ENCODE measurements at places on chromosomes 11 and 22.

DNA sequence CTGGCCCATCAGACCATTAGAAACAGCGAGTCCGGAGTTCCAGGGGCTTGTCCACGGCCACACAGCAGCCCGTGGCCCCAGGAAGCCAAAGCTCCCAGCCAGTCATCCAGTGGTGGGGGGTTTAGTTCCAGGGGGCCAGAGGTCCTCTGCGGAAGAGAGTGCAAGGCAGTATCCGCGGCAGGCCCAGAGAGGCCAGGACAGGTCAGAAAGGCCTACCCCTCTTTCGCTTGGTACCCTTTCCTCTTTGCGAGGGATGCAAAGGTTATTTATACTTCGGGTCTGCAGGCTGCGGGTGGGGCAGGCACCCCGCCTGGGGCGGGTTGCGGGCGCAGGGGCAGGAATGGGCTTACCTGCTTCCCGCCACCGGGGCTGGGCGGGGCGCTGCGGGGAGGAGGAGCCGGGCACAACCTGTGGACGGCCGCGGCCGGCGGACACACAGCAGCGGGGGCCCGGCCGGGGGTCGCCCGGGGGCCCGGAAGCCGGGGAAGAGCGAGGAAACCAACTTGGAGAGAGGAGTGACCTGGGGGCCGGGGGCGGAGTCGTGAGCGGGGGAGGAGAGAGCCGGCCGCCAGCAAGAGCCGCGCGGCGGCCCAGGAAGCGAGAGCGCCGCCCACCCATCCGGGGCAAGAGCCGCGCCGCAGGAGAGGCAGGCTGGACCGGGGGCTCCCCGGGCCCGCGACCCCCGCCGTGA is at the start of gene SH3BP1:
Gene SH3BP1, plus strand, starts transcription at position 600 of the 691 bp plus-strand sequence. CDS start 119 bp downstream, outside the sequence.
- DNase-seq: peak; percentile 35

GRCh38 chr11:130703489-130704190 is 212.6 kb downstream of the SNX19 start:
- DNase-seq: no peak

GRCh38 chr11:18239655-18240054 is 3.1 kb upstream of the SAA4 start:
- no peak for DNase-seq

DNA sequence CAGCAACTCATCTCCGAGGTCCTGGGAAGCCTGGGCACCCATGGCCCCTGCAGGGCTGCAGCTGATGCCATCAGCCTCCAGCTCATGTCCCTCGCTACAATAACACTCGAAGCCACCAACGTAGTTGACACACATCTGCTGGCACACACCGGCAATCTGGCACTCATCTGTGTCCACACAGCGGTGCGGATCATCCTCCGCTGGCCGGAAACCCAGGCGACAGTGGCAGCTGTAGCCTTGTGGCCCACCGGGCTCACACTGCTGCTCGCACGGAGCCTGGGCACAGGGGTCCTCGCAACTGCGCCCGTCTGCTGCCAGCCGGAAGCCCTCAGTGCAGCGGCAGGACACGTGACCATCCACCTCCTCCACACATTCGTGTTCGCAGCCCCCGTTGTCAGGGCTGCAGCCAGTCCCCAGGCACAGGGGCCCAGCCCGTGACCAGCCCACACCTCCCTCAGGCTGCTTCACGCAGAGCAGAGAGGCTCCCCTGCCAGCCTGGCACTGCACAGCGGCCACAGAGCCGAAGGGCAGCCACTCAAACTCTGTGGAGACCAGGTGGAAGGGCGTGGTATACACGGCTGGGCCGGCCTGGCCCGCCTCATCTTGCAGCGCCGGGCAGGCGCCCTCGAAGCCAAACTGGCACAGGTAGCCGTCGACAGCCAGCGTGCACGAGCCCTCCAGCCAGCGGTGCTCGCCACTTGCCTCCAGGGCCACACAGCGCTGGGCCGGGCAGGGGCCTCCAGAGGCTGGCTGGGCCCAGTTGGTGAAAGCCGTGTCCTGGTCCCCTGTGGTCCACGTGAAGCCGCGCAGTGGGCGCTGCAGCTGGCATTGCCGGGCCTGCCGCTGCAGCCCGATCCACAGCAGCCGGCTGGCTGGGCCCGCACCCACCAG is 678 bp downstream of the CD248 start:
- no peak for DNase-seq

- no peak for DNase-seq
Measured at GRCh38 chr11:85843929-85844328, 11.3 kb upstream of the CCDC83 start.

- DNase-seq: no peak
Measured at GRCh38 chr11:46387919-46388618, 3.5 kb downstream of the CHRM4 start.

GRCh38 chr11:128214263-128214662 is 373.1 kb downstream of the ETS1 start:
- no peak for DNase-seq

DNA sequence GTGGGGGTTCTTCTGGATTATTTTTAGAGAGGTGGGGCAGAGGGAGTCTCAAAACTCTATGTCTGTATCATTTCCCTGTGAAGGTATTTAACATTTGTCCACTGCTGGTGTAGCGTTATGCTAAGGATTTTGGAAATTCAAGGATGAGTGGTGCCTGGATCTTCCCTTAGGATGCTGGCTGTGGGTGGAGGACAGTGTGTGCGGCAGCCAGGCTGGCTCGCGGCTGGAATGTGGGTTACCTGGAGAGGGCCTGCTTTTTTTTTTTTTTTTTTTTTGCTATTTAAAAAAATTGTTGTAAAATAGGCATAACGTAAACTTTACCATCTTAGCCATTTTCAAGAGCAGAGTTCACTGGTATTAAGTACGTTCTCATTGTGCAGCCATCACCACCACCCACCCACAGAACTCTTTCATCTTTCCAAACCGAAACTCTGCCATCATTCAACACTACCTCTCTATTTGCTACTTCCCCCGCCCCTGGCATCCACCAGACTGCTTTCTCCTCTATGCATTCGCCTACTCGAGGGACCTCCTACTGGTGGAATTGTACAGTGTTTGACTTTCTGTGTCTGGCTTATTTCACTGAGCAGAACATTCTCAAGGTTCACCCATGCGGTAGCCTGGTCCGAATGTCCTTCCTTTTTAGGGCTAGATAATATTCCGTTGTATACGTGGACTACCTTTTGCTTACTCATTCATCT is 67.1 kb downstream of the PARVB start:
- no peak for DNase-seq

DNA sequence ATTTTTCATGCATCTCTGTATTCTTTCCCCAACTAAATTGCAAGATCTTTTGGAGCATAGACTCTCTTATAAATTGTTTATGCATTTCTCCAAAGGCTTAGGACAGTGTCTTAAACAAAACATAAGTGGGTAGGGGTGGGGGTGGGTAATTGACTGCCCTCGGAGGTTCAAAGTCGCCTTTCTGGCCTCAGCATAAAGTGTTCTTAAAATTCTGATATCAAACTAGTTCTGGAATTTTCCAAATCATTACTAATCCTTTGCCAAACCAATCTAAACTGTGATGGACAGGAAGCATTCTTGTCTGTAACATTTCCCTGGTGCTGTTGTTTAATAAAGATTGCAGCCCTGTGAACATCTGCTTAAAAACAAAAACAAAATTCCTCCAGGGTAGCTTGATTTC is 61.8 kb upstream of the FAT3 start:
- no peak for DNase-seq

DNA sequence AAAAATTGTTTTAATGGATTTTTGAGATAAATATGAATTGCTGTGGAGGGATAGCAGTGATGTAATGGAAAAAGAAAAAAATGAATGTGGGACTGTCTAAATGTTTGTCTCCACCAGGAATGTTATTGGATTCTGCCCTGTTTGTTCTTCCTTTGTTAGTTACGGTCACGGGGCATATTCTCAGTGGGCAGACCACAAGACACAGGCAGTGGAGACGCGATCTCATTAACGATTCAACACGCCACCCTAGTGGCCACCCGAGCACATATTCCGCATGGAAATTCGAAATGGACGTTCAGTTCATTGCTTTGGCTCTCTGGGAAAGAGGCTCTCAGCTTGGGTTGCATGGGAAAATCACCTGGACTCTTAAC is 151.8 kb upstream of the TTC12 start:
- no peak for DNase-seq

GRCh38 chr11:75303544-75304224 is 47.8 kb downstream of the ARRB1 start:
- DNase-seq: no peak

GRCh38 chr11:70804139-70804837 is 406.0 kb downstream of the CTTN start:
- no peak for DNase-seq

GRCh38 chr22:19086417-19086816 is 35.8 kb downstream of the DGCR2 start:
- no peak for DNase-seq

DNA sequence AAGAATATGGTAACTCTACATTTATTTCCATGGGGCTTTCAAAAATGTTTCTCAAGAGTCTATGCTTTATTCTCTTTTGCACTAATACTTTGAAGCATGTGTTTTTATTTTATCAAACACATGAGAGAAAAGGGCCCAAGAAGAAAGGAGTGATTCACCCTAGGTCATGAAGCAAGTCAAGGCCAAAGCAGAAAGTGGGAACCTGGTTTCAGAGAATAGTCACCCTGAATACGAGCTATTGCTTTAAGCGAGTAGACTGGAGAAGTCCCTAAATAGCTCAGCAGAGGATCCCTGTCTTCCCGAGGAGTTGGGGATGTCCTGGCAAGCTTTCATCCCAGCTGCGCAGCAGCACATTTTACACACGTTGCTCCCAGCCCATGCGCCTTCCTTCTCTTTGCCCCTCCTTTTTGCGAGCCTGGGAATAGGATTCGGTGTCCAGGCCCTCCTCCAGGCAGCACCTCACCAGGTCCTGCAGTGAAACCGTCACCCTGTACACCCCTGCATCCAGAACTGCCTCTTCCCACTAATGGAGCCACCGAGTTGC is 19.1 kb downstream of the MPEG1 start:
- no peak for DNase-seq

All from effector memory CD8-positive, alpha-beta T cell (primary cell).